ENCODE measurements at places on chromosomes 13 and 19.

DNA sequence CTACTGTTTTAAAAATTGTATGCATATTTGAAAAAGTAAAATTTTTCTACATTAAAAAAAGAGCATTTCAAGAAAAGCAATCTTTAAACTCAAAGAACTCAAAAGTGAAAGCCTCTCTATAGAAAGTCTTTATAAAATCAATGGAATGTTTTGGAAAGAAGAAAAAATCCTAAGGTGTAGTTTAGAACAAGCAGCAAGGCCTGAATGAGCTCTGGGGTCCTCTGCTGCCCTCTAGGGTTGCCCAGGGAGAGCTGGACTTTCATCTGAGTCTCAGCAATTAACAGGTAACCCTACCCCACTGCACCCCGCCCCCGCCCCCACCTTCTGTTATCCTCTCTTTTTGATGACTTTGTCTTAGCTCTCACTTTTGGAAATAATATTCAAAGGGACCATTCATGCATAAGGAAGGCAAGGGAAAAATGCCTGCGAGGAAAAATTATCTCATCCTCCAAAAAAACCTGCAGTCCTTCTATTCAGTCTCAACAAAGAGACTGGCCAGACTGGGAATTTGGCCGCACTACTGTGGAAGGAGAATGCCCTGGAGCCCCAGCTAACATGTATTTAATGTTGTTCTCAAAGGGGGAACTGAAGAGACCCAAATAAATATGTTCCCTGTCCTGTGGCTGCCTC lies 24.1 kb downstream of the SLC25A30 start:
- no peak overlapping the region for H3K27ac ChIP-seq
- peaks cover 58% of the 10 kb centered on the region for H3K36me3 ChIP-seq
- DNase-seq: no peak

DNA sequence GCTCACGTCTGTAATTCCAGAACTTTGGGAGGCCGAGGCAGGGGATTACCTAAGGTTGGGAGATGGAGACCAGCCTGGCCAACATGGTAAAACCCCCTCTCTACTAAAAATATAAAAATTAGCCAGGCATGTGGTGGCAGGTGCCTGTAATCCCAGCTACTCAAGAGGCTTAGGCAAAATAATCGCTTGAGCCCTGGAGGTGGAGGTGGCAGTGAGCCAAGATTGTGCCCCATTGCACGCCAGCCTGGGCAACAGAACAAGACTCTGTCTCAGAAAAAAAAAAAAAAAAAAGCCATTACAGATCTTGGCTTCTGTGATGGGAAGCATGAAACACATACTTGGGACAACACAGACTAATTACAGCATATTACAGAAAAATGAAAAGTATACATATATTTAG lies 1404.5 kb upstream of the SPRY2 start:
- no peaks in the 10 kb centered on the region for H3K36me3 ChIP-seq
- no peaks in the 10 kb centered on the region for H3K4me1 ChIP-seq
- DNase-seq: no peak
- no peak overlapping the region for H3K4me3 ChIP-seq
- H3K27me3 ChIP-seq: no peaks in the 10 kb centered on the region

DNA sequence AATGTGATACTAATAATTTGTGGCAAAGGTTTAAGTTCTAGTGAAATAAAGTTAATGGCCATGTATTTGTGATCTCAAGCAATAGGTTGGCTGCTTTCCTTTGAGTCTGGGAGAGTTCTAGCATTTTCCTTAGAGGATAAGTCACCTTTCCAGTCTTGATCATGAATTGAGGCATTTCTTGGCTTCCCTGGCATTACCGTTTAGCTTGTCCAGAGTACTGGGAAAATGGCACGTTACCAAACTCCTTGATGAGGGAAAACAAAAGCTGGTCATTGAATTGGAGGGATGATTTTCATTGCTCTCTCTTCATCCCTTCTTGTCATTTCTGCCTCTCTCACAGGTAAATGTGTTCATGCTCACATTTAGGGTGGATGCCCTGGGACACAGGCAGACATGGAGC lies 34.0 kb upstream of the SPRY2 start:
- no peak for DNase-seq
- no peaks in the 10 kb centered on the region for H3K4me1 ChIP-seq
- H3K27me3 ChIP-seq: no peaks in the 10 kb centered on the region
- H3K4me3 ChIP-seq: no peak overlapping the region

GRCh38 chr19:31037286-31037980 lies 311.8 kb downstream of the TSHZ3 start:
- peaks cover 38% of the 10 kb centered on the region for H3K27me3 ChIP-seq
- H3K4me1 ChIP-seq: no peaks in the 10 kb centered on the region
- H3K27ac ChIP-seq: no peak overlapping the region
- no peak overlapping the region for H3K4me3 ChIP-seq

DNA sequence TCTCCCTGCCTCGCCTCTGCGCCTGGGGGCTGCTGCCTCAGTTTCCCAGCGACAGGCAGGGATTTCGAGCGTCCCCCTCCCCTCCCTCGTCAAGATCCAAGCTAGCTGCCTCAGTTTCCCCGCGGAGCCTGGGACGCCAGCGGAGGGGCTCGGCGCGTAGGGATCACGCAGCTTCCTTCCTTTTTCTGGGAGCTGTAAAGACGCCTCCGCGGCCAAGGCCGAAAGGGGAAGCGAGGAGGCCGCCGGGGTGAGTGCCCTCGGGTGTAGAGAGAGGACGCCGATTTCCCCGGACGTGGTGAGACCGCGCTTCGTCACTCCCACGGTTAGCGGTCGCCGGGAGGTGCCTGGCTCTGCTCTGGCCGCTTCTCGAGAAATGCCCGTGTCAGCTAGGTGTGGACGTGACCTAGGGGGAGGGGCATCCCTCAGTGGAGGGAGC lies 722 bp upstream of the ICAM1 start:
- peaks cover 34% of the 10 kb centered on the region for H3K36me3 ChIP-seq
- DNase-seq: peak; percentile 81
- peak overlapping the region; percentile 86 for H3K4me3 ChIP-seq
- H3K4me1 ChIP-seq: peaks cover 42% of the 10 kb centered on the region
- H3K27ac ChIP-seq: peak overlapping the region; percentile 97

GRCh38 chr13:113784645-113785024 lies 25.6 kb downstream of the TMEM255B start:
- no peak overlapping the region for H3K27ac ChIP-seq
- no peak overlapping the region for H3K4me3 ChIP-seq

- no peaks in the 10 kb centered on the region for H3K27me3 ChIP-seq
- no peaks in the 10 kb centered on the region for H3K36me3 ChIP-seq
- no peak for DNase-seq
- no peaks in the 10 kb centered on the region for H3K4me1 ChIP-seq
- H3K4me3 ChIP-seq: no peak overlapping the region
- no peak overlapping the region for H3K27ac ChIP-seq
Measured at GRCh38 chr13:106299621-106300020, 235.8 kb downstream of the EFNB2 start.

- no peaks in the 10 kb centered on the region for H3K36me3 ChIP-seq
- no peak overlapping the region for H3K4me3 ChIP-seq
- DNase-seq: no peak
- H3K4me1 ChIP-seq: no peaks in the 10 kb centered on the region
Measured at GRCh38 chr19:53595510-53595867, 36.3 kb upstream of the DPRX start.

GRCh38 chr19:8552810-8553209 lies 24.4 kb downstream of the MYO1F start:
- H3K4me3 ChIP-seq: no peak overlapping the region
- no peaks in the 10 kb centered on the region for H3K27me3 ChIP-seq
- peaks cover 17% of the 10 kb centered on the region for H3K36me3 ChIP-seq
- no peak for DNase-seq
- peaks cover 11% of the 10 kb centered on the region for H3K4me1 ChIP-seq

DNA sequence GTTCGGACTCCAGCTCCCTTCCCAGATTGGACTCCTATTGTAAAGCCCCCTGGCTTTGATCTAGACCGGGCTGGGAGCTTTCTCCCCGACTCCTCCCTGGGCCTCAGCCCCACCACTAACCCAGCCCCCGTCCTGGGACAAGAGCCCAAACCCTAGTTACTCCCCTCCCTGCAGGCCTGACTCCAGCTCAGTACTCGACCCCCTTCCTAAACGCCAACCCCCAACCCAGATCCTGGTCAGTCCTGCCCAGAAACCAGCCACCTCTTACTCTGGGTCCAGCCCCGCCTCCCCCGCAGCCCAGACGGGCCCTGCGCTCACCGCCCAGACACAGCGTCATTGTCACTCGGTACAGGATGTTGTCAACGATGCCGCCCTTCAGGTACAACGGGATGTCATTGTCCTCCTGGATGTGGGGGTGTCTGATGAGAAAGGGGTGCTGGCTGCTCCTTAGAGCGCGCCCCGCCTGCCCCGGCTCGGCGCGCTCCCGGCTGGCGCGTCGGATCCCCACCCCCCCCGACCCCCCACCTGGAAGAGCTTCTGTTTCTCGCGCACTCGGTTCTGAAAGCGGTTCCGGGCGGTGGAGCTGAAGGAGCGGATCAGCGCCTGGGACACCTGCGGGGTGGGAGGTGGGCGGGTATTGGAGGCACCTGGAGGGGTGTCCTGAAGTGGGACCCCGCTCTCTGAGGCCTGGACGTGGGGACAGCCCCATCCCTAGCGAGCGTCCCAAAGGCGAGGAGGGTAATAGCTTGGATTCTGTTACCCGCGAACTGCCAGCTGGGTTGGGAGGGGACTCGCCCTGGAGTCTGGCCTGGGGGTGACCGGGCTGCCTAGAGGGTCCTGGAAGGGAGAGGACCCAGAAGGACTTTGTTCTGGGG lies 866 bp downstream of the COX7A1 start:
- peaks cover 3% of the 10 kb centered on the region for H3K4me1 ChIP-seq
- H3K27ac ChIP-seq: no peak overlapping the region
- DNase-seq: no peak
- H3K36me3 ChIP-seq: peaks cover 57% of the 10 kb centered on the region
- H3K4me3 ChIP-seq: no peak overlapping the region

GRCh38 chr19:2690856-2691255 lies 11.6 kb downstream of the GNG7 start:
- no peaks in the 10 kb centered on the region for H3K27me3 ChIP-seq
- no peak overlapping the region for H3K27ac ChIP-seq
- no peaks in the 10 kb centered on the region for H3K36me3 ChIP-seq
- H3K4me3 ChIP-seq: no peak overlapping the region
- H3K4me1 ChIP-seq: peaks cover 2% of the 10 kb centered on the region
- DNase-seq: no peak

- no peak overlapping the region for H3K27ac ChIP-seq
- peaks cover 7% of the 10 kb centered on the region for H3K4me1 ChIP-seq
- H3K27me3 ChIP-seq: peaks cover 38% of the 10 kb centered on the region
Measured at GRCh38 chr13:37868691-37869505, 674 bp downstream of the TRPC4 start.

DNA sequence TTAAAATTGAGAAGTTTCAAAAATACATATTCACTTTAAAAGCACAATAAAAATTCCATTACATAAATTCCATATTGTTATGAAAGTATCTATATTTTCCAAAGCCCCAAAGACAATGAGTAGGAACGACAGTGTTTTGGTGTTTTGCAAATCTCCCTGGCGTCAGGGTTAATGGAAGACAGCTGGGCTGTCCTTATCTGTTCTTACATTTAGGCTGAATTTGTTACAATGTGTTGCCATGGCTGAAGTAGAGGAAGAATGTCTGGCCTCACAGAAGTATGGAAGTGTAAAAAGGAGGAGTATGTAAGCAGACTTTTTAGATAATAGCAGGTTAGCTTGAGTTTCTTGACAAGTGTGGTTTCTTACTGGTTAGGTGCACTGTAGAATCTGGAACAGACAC lies 124.4 kb upstream of the SPATA13 start:
- peaks cover 22% of the 10 kb centered on the region for H3K27me3 ChIP-seq
- no peak overlapping the region for H3K4me3 ChIP-seq
- H3K27ac ChIP-seq: no peak overlapping the region

DNA sequence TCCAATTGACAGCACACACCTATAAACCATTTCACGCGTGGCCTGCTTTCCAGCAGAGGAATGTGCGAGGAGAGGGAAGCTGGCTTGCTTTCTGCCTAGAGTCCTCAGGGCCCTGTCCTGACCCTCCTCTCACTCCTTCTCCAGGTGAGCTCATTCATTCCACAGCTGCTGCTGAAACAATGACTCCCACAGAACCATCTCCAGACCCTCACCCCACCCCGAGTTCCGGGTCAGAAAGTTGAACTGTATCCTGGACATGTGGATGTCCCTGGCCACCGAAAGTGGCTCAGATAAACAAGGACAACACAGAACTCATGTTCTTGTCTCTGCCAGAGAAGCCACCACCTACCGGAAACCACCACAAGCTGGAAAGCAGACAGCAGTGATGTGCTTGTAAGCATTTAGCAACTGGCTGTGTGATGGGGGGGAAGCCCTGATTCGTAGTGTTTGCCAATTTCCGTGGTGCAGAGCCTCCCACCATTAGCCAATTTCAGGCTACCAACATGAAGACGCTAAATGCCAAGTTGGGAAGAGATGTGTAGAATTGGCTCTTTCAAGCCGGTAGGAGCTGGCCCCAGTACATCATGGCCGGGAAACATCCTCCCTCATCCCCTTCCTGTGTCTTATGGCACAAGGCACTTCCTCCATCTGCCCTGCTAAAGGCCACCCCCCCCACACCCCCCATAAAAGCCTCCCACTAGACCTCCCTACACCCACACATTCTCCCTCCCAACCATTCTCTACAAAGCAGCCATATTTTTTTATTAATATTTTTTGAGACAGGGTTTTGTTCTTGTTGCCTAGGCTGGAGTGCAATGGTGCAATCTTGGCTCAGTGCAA lies 5.0 kb downstream of the SYCE2 start:
- H3K27me3 ChIP-seq: no peaks in the 10 kb centered on the region
- peak overlapping the region; percentile 15 for H3K4me3 ChIP-seq
- H3K36me3 ChIP-seq: no peaks in the 10 kb centered on the region
- peak; percentile 60 for DNase-seq

- H3K4me1 ChIP-seq: peaks cover 32% of the 10 kb centered on the region
- no peaks in the 10 kb centered on the region for H3K27me3 ChIP-seq
- peaks cover 46% of the 10 kb centered on the region for H3K36me3 ChIP-seq
- H3K4me3 ChIP-seq: peak overlapping the region; percentile 38
- peak; percentile 81 for DNase-seq
- no peak overlapping the region for H3K27ac ChIP-seq
Measured at GRCh38 chr19:46748325-46749109, 2.3 kb upstream of the STRN4 start.

GRCh38 chr13:92346046-92346445 lies 880.6 kb upstream of the GPC6 start:
- H3K27me3 ChIP-seq: no peaks in the 10 kb centered on the region
- no peak overlapping the region for H3K27ac ChIP-seq
- no peak for DNase-seq
- H3K36me3 ChIP-seq: no peaks in the 10 kb centered on the region
- H3K4me3 ChIP-seq: no peak overlapping the region

GRCh38 chr13:48066310-48066989 lies 28.5 kb downstream of the MED4 start:
- H3K36me3 ChIP-seq: peaks cover 88% of the 10 kb centered on the region
- H3K4me3 ChIP-seq: no peak overlapping the region
- DNase-seq: no peak
- H3K27ac ChIP-seq: peak overlapping the region; percentile 72
- no peaks in the 10 kb centered on the region for H3K27me3 ChIP-seq

GRCh38 chr19:33698576-33699435 lies 77.1 kb downstream of the CHST8 start:
- no peak for DNase-seq
- no peaks in the 10 kb centered on the region for H3K36me3 ChIP-seq
- H3K4me1 ChIP-seq: no peaks in the 10 kb centered on the region
- no peak overlapping the region for H3K4me3 ChIP-seq
- no peak overlapping the region for H3K27ac ChIP-seq

All from activated T-cell treated with anti-CD3 and anti-CD28 coated beads, Interleukin-2, amount 50 U/mL, for 24 hours (primary cell).